CD4-positive, alpha-beta T cell treated with Interleukin-4 for 4 hours (primary cell): ENCODE measurements at places on chromosomes 11 and 22.

GRCh38 chr11:1280116-1281035 lies 29.1 kb downstream of the TOLLIP start:
- DNase-seq: no peak

DNA sequence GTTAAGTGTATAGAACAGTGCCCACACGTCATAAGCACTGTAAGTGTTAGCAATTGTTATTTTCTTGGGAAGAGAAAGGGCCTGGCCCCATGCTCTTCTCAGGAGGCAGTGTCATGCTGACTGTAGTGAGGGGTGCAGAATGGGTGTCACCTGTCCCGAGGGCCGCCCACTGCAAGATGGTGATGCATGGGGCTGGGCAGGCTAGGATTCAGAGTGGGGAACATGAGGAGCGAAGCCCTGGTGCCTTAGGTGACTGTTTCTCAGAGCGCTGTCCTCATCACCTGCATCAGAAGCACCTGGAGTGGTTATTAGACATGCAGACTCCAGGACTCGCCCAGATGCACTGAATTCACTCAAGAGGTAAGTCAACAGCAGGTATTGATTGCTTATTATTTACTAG lies 101.0 kb upstream of the PARVA start:
- DNase-seq: no peak

DNA sequence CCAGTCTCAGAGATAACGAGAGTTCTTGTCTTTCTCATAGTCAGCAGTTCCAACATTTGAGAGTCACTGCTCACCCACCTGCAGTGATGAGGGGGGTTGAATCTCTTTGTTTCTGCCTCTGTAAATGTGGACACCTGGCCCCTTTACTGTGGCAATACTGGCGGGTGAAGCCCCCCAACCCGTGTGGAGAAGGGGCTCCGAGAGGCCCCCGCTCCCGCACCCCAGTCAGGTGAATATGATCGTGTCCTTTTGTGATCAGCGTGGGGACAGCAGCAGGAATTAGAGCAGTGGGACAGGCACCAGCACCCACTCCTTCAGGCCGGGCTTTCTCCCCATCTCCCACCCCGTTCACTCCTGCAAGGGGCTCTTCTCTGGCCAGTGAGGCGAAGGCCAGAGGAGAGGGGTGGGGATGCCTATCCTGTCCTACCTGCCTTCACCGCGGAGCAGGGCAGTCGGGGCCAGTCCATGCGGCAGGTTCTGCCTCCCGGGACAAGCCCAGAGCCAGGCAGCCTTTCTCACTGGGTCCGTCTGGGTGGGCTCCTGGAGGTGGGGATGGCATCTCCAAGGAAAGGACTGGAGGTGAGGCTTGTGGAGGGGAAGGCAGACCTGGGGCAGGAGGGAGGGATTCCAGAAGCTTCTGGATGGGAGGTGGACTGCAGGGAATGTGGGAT lies 12.7 kb upstream of the CELSR1 start:
- DNase-seq: no peak

DNA sequence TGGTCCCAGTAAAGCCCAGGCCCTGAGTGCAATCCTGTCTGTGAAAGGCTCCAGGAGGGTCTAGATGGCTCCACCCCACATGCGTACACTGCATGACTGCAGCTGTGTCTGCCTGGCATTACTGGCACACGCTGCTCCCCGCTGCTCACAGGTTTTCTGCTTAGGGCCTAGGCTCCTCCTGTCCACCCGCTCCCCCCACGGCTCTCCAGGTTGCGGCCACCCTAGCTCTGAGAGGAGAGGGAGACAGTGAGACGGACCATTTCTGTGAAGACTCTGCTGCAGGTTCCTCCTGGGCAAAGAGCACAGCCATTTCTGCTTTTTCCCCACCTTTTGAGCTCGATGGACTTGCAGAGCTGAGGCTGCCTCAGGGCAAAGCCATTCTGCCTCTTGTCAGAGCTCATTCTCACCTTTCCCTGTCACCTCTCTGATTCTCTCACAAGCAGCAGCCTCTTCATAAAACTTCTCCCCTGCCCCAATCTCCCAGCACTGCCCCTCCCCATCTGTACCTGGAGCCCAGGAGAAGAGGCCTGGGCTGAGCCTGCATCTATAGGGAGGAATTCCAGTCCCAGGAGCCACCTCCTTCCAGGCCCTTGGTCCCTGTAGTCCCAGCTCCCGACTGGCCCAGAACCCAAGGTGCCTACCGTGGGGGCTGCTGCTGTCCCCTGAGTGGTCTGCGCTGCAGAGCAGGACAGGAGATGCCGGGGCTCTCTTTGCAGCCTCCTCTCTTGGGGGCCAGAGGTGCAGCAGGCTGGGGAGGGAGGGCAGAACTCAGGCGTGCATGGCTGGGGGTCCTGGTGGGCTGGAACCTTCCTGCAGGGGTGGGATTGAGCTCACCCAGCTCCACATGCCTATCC lies 433.7 kb upstream of the B3GAT1 start:
- DNase-seq: no peak

DNA sequence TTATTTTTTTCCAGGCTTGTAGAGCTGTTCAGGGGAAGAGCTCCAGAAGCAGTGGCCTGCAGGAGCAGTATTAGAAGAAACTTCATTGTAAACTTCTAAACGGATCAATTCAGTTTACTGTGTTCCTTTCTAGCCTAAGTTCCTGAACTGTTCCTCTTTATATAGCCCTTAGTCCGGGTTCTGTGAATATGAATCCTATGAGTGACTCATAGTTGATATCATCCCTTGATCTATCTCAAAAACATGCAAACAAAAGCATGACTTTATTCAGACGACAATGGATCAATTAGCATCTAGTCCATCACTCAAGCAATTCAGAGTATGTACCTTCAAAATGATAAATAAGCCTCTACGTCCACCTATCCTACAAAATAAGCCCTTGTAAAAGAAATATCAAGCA lies at the start of gene MMP12:
TSS of gene MMP12 (minus strand) at position 131 of the 400 bp plus-strand sequence. CDS start at position 86, 45 bp downstream.
- DNase-seq: no peak

- DNase-seq: no peak
Measured at GRCh38 chr11:36249246-36249645, 40.0 kb downstream of the COMMD9 start.

GRCh38 chr11:3156282-3156660 lies 8.8 kb downstream of the OSBPL5 start:
- DNase-seq: no peak

DNA sequence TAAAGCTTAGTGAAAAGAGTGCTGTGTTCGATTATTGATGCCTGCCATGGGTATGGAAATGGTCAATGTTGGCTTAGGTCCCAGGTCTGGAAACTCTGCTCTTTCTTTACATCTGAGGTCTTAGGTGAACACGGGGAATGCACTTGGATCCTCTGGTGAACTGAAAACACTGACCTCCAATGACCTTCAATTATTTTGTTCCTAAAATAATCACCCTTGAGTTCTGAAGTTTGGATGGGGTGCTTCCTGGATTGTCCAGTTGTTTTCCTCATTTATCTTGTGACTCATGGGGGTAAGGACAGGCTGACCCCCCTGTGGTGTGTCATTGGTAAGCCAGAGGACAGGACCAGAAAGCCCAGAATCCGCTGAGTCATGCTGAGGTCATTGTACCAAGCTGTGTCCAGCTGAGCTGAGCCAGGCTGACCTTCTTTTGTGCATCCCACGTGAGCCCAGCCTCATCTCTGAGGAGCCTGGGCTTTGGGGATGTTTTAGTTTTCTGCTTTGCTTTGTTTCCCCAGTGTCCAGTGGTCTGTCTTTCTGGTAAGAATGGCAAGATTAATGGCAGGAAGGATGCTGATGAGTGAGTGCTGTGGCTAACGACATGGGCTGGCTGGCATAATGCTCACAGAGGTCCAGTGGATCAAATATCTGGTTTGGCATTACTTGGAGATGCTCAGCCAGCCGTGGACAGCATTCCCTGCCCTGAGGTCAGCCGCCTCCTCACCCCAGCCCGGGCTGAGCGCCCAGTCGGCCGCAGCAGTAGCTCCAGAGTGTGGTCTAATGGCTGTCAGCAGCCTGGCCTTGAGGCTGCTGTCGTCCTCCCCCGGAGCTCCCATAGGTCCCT lies 35.6 kb downstream of the AMPD3 start:
- DNase-seq: no peak

DNA sequence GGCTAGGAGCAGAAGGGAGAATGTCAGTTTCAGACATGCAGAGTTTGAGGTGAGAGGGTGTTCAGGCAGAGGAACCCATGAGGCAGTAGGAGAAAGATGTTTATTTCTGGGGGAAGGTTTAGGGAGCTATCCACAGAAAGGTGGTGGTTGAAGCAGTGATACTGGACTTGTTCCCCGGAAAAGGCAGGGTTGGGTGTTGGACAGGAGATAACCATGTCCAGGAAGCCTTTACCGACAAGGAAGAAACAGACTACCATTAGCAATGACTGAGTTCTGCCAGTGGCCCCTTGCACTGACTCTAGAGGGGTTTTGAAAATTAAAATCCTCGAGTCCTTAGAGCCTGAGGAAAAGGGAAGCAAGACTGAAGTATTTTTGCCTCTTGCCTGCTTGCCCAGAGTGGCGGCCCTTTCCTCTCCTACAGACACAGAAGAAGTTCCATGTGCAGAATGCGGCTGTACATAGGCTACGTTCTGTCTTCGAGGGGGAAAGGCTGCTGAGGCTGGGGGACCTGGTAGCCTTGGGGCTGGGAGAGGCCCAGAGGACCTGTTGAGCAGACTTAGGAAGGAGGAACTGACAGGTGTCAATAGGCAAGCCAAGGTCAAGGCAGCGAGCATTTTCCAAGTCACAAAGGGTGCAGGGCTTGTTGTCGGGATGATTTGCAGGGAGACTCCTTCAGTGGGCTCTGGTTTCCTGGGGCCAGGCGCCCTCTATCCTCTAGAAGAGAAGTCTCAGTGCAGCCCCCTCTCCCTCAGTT lies 146.7 kb downstream of the LDLRAD3 start:
- no peak for DNase-seq

GRCh38 chr11:44286268-44286880 lies 23.6 kb downstream of the ALX4 start:
- peak; percentile 34 for DNase-seq

- DNase-seq: no peak
Measured at GRCh38 chr11:129785383-129786111, 30.1 kb upstream of the TMEM45B start.

DNA sequence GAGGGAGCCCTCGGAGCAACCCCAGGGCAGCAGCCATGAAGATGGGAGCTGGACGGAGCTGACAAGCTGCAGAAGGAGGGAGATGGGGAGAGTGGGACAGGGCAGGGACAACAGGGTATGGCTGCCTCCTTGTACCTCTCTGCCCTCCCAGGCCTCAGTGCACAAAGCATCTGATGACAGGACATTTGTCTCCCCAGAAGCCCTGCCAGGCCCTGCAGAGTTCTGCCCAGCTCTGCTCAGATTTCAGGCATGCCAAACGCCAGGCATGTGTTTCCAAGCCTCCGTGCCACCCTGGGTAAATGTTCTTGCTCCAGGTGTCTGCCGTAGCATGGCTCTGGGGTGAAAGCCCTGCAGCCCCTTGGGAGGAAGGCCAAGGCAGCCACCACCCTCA lies 1.1 kb upstream of the IFITM10 start:
- DNase-seq: no peak

DNA sequence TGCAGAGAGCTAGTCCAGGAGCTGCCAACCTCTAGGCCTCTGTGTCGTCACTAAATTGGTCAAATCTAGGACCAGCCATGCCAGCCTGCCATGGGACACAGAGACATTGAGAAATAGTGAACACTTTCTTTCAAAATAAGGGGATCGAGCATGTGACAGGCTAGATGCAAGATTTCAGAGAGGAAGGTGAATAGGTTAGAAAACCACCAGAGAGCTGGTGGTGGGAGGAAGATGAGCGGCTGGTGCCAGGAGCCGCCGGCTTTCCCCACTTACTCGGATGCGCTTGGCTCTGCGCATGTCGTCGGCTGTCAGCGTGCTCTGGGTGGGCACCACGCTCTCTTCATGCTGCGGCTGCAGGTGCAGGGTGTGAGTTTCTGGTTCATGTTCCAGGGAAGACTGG lies 35.4 kb upstream of the NFRKB start:
- DNase-seq: no peak

DNA sequence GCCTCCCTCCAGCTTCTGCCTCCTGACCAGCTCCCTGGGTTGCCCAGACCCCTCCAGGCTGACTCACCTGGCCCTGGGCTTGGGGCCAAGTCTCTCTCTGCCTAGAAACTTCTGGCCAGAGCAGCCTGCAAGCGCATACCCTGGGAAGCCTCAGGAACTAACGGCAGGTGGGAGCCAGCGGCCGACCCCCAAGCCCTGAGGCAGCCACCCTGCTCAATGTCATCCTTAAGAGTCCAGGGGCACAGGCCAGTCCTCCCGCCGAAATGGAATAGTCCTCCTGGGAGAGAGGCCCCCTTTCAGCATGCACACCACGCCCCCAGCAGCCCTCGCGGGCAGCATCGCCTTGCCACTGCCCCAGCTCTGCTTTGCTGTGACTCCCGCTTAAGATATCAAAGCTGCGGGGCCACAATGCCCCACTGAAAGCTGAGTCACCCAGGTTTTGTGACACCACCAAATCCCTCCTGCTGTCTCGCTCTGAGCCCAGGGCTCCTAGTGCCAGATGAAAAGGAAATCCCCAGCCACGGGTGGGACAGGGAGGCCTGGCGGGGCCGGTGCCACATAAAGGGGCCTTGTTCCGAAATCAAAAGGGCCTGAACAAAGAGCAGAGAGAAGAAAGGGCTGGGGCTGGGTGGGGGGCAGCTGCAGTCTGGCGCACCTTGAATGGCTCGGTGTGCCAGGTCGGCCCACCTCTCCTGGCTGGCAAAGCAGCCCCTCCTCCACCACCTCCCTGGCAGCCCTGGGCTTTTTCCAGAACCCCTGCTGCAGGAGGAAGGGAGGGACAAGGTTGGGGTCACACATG lies 21.4 kb upstream of the FGF3 start:
- DNase-seq: no peak

DNA sequence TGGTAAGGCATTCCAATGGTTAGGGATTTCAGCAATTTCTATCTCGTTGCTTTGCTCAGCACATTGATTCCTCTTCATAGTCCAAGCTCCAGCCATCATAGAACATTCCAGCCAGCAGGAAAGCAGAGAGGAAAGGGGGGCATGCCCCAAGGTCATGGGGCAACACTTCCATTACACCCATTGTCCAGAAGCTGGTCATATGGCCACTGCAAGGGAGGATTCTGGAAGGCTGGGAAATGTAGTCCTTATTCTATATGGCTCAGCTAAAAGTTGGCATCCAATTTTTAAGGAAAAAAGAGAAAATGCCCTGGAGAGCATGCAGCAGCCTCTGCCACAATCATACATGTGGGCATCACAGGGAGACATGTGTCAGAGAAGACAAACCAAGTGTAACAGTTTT lies 47.1 kb upstream of the RCN1 start:
- no peak for DNase-seq
